ENCODE measurements at places on chromosomes 16 and 17.

- DNase-seq = no peak
These were observed 59.6 kb downstream of the SOCS1 start for GRCh38 chr16:11196286-11196828.

DNA sequence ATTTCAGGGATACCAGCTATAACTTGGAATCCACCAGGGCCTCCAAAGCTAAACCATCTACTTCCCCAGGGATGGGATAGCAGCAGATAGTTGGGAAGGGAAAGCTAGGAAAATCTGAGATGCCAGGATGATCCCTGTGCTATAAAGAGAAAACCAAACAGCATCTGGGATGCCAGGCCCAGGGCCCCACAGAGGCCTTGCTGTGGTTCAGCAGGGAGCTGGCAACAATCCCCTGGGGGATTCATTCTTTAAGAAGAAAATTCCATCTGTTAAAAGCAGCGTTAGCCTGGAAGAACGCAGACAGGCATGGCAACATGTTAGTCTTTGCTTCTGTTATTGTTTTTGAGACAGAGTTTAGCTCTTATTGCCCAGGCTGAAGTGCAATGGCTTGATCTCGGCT is 16.6 kb downstream of the MYO18A start:
- no peak for DNase-seq

GRCh38 chr17:76122431-76123190 is 18.4 kb downstream of the FOXJ1 start:
- DNase-seq = no peak

- DNase-seq = peak; percentile 36
These were observed 230.3 kb downstream of the MRTFB start for GRCh38 chr16:14301169-14302030.

DNA sequence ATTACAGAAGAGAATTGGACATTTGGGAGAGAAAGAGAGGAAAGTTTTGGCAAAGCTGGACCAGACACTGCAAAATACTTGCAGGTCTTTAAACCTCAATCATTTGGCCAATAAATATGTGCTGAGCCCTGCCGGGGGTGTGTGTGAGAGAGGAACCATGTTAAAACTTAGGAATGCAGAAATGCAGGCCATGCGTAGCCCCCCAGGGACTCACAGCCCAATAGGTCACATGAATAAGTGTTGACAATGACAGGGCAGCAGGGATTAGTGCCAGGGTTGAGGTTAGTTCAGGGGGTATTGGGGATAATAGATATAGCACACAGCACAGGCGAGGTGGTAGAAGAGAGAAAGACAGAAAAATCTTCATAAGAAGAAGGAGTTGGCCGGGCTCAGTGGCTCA is 113.3 kb upstream of the ADAMTS18 start:
- DNase-seq = no peak

DNA sequence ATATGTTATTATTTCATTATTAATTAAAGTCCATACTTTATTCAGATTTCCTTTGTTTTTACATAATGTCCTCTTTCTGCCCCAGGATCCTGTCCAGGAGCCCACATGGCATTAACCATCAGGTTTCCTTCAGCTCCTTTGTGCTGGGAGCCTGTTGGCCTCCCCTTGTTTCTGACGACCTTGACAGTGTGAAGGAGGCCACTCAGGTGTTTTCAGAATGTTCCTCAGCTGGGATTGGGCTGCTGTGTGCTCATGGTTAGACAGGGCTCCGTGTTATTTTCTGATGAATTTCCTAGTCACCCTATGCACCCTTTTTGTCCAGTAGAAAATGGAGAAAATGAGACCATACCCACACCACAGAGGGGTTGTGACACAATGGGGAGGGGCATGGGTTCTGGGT is 281.0 kb upstream of the FOXF1 start:
- no peak for DNase-seq

DNA sequence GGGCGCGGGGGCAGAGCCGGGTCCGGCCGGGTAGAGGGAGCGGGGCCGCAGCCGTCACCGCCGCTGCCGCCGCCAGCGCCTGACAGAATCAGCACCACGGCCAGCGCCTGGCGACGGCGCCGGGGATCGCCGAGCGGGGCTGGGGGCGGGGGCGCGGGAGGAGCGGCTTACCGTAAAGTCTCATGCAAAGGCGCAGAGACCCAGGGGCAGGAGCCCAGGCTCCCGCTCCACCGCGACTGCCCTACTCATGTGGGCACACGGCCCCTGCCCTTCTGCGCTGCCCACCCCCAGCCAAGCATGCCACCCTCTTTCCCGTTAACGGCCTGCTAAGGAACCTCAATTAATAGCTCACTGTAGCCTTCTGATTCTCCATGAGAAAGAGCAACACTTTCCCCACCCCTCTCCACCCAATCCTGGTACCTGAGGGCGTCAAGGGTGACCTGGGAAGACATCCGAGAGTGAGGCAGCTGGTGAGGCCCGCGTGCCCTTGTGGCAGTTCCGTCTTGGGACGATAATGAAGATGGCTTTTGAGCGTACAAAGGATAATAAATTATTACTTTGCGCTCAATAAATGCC is at the start of gene SEZ6:
TSS of gene SEZ6 (minus strand) at position 98 of the 576 bp plus-strand sequence. CDS start 164 bp downstream, outside the sequence.
- peak; percentile 39 for DNase-seq

- DNase-seq = no peak
These were observed 35.6 kb downstream of the CRLF3 start for GRCh38 chr17:30788918-30789317.

DNA sequence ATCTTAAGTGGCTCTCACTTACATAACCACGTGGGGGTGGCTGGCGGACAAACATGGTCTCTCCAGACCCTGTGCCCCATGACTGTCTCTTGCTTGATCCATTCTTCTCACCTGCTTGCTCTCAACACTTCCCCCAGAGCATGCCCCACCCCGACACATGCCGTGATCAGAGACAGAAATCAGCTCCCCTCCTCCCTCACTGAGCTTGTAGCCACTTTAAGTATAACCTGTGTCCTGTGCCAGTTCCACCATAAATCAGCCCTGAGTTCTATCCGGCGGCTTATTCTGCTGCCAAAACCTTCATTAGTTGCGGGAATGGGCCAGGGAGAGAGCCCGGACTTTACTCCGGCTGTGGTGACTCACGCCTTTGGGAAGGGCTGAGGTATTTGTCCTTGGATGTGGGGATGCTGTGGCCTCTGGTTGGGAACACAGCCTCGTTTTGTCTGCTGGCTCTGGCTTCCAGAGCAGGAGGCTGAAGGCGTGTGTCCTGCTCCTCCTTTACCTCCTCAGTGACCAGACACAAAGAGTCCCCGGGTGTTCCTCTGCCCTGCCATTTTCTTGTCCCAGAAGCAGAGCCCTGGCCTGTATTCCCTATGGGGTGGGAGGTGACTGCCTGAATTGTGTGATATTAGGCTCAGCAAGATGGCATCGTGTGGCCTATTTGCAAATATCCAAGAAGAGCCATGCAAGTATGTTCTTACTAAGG is 21.1 kb downstream of the ANKRD40 start:
- DNase-seq = peak; percentile 98

DNA sequence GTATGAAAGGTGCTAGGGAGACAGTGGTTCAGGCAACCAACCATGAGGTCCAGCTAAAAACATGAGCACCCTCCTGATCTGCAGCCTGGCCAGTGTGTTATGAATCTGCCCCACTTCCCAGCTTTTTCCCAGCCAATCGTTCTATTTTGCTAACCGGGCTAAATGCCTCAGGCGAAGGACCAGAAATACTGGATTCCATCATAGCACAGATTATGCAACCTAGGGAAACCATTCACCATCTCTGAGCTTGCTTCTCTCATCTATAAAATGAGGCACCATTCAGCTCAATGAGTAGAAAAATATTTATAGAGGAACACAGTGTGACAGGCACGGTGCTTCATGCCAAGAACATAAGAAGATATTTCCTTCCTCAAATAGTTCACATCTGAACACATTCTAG is 45.2 kb upstream of the NUDT7 start:
- DNase-seq = no peak

DNA sequence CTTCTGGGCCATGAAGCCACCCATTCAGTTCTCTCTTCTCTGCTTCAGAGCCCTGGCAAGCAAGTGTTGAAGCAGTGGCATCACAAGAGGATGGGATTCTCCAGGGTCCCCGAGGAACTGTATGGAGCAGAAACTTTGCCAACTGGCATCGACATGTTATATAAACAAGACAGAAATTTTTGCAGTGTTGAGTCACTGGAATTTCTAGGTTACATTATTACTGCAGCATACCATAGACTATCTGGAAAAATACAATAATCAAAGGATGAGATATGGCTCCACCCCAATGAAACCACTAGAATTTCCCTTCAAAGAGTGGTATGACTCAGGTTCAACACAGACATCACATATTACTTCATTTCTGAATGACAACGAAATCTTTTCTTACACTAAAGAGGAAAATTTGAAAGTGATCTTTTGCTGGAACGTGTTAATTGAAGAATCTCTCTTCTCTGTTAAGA is 343.0 kb upstream of the DYNLRB2 start:
- DNase-seq = peak; percentile 95

GRCh38 chr17:67548693-67549092 is 169.0 kb upstream of the NOL11 start:
- no peak for DNase-seq

GRCh38 chr17:19719355-19720209 is 3.2 kb upstream of the SLC47A2 start:
- DNase-seq = no peak

DNA sequence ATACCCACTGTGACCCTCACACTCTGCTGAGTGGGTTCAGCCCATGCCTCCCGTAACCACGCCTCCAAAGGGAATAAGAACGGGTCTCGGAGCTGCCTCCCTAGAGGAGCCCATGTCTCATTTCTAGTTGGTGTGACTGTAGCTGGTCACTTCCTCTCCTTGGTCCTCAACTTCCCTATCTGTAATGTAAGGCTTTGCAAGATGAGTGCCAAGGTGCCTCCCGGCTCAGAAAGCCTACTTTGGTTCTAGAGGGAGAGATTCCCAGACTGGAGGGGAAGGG is 20.8 kb downstream of the C16orf74 start:
- no peak for DNase-seq

DNA sequence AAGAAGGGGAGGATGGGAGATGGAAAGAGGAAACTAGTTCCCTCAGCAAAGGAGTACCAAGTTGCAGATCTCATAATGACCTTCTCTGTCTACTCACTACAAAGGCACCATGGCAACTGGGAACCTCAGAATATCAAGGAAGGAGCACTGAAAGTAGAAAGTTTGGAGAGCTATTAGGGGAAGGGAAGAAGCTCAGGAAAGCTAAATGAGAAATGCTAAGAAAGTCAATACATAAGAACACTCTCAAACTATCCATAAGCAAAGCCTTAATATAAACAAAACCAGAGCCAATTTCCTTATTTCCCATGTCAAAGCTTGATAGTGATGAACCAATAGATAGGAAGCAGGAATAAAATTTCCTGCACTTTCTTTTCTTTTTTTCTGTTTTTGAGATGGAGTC is 57.9 kb upstream of the C17orf78 start:
- no peak for DNase-seq

GRCh38 chr17:82492643-82493225 is 26.8 kb upstream of the FOXK2 start:
- DNase-seq = peak; percentile 84

GRCh38 chr17:46154151-46154816 is 38.9 kb downstream of the KANSL1 start:
- peak; percentile 44 for DNase-seq

- DNase-seq = no peak
These were observed 1.6 kb downstream of the ITGAE start for GRCh38 chr17:3799181-3799945.

DNA sequence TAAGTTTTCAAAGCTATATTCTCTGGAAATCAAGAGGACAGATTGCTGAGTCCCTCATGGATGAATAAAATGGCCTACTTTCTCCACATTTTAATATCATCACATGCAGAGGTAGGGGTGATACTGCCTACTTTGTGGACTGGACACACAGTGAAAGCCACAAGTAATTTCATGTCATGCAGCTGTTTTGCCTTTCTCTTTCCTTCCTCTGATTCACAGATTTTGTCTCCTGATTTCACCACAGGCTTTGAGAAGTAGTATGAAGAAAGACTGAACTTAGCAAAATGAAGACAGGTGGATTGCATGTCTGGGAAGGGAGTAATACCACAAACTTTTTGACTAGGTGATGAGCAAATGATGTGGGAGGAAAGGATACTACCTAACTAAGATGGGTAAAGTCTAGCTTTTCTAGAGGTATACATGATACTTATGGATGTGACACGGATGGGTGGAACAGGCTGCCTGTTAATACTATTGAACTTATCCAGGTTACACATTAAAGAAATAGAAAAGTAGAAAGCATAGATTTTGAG is 478.4 kb upstream of the GOT2 start:
- DNase-seq = no peak

GRCh38 chr17:17713839-17714238 is 32.6 kb downstream of the RAI1 start:
- DNase-seq = peak; percentile 45

DNA sequence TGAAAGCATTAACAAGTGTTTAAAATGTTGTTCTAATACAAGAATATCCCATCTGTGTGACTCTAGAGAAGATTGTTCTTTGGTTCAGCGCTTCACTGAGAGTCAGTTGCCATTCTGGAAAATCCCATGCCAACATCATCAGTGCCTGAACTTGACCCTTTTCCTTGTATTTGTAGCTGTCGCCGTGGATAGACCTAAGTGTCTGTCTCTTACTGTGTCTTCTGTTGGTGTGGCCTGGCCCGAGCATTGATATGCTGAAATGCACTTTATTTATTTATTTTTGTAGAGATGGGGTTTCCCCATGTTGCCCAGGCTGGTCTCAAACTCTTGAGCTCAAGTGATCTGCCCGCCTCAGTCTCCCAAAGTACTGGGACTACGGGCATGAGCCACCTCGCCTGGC is 76.0 kb downstream of the MYH11 start:
- DNase-seq = no peak

DNA sequence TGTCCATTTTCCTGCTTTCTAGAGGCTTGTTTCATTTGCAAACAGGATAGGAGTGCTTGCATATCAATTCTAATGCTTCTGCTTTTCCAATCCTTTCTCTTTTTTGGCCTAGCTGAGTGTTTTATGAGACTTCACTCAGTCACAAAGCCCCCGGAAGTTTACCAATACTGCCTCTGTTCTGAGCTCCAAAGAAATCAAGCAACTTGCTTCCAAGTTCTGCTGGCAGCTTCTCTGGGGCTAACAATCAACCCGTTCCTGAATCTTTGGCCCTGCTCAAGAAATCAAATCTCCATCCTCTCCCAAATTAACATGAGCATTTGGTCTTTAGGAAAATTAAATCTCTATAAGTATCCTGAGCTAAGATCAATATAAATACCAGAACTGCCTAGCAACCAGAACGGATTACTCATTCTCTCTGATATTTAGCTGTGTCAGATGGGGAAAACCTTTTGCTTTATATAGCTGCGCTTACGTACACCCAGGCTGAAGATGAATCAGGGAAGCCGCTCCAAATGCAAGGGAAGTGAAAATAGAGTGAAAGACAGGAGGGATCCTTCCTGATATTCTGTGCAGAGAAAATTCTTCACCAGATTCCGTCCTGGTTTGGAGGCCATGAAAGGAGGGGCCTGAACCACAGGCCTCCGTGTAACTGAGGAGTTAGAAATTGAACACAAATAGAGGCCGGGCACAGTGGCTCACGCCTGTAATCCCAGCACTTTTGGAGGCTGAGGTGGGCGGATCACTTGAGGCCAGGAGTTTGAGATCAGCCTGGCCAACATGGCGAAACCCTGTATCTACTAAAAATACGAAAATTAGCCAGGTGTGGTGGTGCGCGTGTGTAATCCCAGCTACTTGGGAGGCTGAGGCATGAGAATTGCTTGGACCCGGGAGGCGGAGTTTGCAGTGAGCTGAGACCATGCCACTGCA is 23.3 kb upstream of the GRB2 start:
- peak; percentile 70 for DNase-seq

GRCh38 chr17:79944251-79944812 is 91.3 kb downstream of the TBC1D16 start:
- DNase-seq = no peak
